ENCODE measurements at places on chromosomes 11 and 22.

- DNase-seq, result no peak
These were observed 324.8 kb downstream of the MN1 start for GRCh38 chr22:27476729-27477128.

- DNase-seq, result no peak
These were observed 11.8 kb upstream of the WDR74 start for GRCh38 chr11:62850911-62851806.

GRCh38 chr11:105942921-105943320 is 79.1 kb downstream of the MSANTD4 start:
- DNase-seq, result no peak

DNA sequence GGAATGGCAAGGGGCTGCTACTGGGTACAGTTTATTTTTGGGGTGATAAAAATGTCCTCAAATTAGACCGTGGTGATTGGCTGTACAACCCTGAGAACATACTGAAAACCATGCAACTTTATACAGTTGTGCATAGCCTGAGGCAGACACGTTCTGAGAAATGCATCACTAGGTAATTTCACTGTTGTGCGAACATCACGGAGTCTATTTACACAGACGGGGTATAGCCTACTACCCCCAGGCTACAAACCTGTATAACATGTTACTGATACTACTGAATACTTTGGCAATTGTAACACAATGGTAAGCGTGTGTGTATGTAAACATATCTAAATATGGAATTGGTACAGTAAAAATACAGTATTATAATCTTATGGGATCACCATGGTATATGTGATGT is 23.6 kb downstream of the NARS2 start:
- DNase-seq, result peak; percentile 13

DNA sequence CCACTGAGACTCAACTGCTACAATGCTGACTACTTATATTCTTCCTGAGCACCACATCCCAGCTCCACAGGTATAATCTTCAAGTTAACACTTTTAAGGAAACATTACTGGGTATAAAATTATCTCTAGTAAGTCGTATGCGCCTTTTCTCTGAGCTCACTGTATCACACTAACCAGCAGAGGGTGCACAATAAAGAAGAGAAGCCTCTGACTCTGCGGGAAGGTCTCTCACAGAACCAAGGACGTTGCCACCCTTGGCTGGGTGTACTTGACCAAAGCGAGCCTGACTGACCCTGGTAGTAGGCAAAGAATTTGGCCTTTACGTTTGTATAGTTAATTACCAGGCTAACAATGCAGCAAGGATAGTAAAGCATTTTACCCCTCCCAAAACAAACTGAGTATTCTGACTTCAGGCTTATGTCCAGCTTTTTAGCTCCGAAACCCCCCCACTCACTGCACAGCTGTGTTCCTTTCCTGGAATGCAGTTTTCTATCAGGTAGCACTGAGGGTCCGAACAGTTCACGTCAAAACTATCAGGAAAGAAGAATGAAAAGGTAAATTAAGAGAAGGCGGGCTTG is at the start of gene BTBD18:
TSS of gene BTBD18 (minus strand) at position 144 of the 578 bp plus-strand sequence. CDS start 631 bp downstream, outside the sequence.
- DNase-seq, result peak; percentile 10

DNA sequence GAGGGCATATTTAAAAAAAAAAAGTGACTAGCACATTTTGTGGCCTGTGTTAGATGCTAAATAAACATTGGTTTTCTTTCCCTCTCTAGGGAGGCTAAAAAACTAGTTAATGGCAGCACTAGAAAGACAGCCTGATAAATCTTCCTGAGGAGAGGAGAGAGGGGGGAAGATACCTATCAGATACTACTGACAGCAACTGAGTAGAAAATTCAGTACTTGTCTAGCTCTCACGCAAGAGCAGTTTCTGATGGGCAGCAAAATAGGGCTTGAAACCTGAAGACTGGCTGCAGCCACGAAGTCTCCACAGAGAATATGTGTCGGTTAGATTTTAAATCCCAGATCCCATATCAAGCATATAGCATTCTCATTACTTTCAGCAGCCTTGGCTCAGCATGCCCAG is 388.2 kb downstream of the KCNA4 start:
- DNase-seq, result no peak
